Right ventricle myocardium superior (tissue), 1 donor: ENCODE measurements at places on chromosomes 1 and 21.
A peak's percentile ranks its signal among the peaks of the same experiment; 100 is the strongest.

DNA sequence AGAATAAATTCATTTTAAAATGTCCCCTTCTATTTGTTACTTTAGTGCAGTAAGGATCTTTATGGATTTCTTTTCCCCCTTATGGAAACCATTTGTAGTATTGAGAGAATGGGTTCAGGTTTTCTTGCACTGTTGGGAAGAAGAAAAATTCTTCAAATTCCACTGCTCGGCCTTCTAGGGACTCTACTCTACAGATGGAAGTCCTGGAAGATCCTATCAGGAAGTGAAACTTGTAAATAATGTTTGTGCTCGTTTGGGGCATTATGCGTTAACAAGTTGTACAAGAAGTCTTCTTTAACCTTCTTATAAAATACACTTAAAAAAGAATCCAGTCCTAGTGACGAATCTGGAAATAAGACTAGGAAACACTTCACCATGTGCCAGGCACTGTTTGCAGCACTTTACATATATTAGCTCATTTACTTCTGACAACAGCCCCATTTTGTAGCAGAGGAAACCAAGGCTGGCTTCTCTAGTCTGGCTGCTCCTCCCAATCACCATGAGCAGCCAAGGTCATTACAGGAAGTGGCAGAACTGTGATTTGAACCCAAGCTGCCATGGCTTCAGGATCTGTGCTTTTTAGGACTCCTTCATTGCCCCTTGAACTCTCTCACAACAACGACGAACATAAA, 11.8 kb downstream of the LRRC8D start:
- no peak for DNase-seq

- DNase-seq, result no peak
These were observed 536.8 kb downstream of the MATN1 start for GRCh38 chr1:30186586-30186985.

GRCh38 chr1:54542962-54543539, 5.0 kb upstream of the ACOT11 start:
- DNase-seq, result no peak

DNA sequence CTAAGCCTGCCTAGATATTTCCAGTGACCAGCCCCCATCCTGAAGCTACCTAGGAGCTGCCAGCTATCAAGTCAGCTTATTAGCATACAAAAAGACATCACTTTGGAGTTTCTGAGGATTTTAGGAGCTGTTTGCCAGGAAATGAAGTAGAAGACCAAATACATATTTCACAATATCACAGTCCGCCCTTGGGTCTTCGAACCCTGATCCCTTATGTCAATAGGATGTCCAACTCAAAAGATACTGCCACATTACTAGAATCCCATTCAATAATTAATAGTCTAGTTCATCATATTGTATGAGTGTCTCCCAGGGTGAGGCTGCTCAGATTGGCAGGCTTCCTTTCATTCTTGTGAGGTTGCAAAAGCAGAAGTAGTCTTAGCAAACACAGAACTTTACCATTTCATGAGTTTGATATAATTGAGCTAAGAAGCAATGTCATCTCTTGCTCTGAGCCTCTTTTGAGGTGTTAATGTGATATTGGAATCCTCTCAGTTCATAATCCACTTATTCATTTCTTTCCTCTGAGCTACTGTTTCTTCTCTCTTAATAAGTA, 13.6 kb downstream of the IPO9 start:
- DNase-seq, result no peak

DNA sequence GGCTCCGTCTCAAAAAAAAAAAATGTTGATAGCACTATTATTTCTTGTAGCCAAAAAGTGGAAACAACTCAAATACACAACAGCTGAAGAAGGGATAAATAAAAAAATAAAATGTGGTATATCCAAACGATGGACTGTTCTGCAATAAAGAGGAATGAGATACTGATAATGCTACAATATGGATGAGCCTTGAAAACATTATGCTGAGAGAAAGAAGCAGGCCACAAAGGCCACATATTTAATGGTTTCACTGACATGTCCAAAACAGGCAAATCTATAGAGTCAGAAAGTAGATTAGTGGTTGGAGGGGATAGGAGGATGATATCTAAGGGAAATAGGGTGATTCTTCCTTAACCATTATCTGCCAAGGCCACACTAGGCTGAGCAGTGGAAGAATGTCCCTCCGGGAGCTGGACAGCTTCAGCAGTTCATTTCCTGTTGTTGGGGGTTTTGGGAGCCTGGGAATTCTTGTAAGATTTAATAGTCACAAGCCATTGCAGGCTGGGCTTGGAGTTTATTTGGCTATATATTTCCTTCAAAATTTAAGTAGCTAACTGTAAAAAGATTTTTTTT, 53.5 kb downstream of the ST3GAL3 start:
- no peak for DNase-seq

DNA sequence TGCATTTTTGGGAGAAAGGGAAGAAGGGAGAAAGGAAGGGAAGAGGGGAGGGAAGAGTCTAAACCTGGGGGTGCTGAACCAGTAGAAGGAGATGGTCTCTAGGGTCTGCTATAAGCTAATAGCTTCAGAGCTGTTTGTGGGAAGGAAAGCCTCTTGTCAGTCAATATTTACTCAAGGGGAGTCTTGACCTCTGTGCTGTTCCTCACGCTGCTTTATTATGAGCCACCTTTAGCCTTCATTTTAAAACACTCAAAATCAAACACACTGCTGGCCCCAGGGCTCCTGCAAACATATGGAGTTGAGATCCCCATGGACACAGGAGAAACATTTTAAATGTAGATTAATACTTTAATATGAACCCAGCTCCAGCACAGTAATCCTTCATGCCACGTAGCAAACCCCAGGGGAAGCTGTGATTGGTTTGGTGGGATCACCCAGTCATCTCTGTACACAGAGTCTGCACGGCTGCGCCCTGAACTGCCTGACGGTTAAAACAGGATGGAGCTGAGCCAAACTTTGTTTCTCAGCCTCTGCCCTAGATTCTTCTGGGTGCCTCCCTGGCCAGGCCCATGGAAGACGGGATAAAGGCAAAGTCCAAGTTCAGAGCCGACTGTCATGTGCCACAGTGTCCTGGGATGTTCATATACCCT, 40.2 kb upstream of the VWA5B1 start:
- no peak for DNase-seq

- no peak for DNase-seq
These were observed 113.9 kb downstream of the CLIC6 start for GRCh38 chr21:34782506-34783360.

DNA sequence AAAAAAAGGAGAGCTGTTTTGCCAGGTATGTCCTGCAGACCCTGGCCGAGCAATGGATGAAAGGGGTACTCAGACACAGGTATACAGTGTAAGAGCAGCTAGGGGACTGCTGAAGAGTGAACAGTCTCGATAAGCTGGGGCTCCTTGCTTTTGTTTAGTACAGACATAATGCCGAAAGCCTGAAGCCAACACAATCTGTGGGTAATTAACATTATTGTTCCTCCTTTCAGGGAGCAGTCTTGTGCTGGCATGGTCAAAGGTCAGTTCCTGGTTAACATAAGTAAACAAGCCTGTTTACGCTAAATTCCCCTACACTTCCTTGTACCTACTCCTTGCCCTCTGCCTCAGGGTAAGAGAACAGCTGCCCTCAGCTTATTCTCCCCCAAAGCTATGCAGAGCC, 272.3 kb upstream of the ST6GALNAC5 start:
- DNase-seq, result no peak

DNA sequence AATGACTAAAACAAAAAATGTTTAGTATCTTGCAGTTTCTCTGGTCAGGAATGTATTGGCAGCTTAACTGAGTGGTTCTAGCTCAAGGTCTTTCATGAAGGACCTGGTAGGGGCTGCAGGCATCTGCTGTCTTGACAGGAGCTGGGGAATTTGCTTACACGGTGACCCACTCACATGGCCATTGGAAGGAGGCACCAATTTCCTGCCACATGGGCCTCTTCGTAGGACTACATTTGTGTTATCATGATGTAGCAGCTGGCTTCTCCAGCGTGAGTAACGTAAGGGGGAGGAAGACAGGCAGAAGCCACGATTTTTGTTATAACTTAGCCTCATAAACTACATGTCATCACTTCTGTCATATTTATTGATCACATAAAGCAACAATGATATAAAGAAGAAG, 376.3 kb downstream of the AMY1C start:
- no peak for DNase-seq

GRCh38 chr1:8075511-8076051, 49.5 kb upstream of the ERRFI1 start:
- no peak for DNase-seq

- DNase-seq, result no peak
These were observed 873 bp downstream of the IFT25 start for GRCh38 chr1:53944469-53945182.

DNA sequence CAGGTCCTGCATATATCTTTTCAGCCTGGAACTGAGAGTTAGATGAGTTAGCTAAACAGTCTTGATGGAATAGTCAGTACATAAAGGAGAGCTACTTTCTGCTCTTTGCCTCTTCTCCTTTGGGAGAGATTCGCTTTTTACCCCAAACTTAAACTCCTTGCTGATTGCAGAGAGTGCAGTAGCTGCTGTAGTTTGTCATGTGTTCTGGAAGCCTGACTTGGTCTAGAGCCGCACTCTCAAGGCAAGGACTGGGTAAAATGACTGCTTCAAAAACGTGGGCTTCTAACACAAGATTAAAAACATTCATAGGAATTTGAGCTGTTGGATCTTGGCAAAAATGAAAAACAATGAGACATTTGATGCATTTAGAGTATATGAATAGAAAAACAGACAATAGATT, 351.6 kb downstream of the RYR2 start:
- DNase-seq, result no peak

- DNase-seq, result no peak
These were observed 311.0 kb downstream of the PTPRU start for GRCh38 chr1:29547300-29547699.

GRCh38 chr1:221182791-221183533, 303.7 kb downstream of the HLX start:
- DNase-seq, result no peak

GRCh38 chr1:58885998-58886397, 102.2 kb upstream of the JUN start:
- peak; percentile 79 for DNase-seq

DNA sequence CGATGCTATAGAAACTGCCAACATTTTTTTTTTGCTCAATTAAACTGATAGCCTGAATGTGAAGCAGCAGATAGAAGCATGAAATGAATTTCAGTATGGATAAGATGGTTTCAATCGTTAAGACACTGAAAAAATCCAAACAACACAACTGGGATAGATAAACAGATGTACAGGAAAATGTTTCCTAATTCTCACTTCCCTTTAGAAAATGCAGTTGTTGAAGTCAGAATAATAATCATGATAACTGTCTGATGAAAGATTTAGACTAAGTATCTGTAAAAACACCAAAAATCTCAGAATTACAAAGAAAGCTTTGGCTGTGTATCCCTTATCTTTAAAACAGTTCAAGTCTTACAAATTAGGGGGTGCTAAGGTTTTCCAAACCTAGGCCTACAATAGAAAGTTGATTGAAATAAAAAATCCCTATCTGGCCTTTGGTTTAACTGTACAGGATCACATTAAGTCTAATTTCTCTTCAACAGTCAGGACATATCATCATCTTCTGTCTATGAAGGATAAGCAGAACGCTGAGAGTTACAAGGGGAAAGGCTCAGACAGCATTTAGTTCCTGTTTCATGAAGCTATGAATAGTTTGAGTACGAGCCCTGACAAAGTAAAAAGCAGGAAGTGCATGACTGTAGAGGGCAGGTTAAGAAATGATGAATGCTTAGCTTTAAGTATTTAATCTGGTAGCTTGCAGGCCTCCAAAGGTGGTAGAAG, 203.2 kb downstream of the APP start:
- no peak for DNase-seq

GRCh38 chr21:20004367-20004766, 993.8 kb upstream of the NCAM2 start:
- DNase-seq, result no peak

- no peak for DNase-seq
These were observed 35.1 kb upstream of the IFFO2 start for GRCh38 chr1:18991585-18991984.

DNA sequence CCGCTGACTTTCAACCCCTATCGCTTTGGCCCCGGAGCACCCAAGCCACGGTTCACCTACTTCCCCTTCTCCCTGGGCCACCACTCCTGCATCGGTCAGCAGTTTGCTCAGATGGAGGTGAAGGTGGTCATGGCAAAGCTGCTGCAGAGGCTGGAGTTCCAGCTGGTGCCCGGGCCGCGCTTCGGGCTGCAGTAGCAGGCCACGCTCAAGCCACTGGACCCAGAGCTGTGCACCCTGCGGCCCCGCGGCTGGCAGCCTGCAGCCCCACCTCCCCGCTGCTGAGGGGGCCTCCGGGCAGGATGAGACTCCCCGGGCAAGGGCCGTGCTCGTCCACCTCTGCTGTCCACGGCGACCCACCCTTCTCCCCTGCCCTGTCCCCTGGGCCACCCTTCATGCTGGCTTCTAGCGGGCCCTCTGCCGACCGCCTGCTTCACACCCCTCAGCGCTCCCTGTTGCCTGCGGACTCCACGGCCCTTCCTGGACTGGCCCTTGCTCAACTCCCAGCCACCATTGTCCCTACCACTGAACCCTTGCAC, 92.2 kb upstream of the TRABD2B start:
- DNase-seq, result no peak

DNA sequence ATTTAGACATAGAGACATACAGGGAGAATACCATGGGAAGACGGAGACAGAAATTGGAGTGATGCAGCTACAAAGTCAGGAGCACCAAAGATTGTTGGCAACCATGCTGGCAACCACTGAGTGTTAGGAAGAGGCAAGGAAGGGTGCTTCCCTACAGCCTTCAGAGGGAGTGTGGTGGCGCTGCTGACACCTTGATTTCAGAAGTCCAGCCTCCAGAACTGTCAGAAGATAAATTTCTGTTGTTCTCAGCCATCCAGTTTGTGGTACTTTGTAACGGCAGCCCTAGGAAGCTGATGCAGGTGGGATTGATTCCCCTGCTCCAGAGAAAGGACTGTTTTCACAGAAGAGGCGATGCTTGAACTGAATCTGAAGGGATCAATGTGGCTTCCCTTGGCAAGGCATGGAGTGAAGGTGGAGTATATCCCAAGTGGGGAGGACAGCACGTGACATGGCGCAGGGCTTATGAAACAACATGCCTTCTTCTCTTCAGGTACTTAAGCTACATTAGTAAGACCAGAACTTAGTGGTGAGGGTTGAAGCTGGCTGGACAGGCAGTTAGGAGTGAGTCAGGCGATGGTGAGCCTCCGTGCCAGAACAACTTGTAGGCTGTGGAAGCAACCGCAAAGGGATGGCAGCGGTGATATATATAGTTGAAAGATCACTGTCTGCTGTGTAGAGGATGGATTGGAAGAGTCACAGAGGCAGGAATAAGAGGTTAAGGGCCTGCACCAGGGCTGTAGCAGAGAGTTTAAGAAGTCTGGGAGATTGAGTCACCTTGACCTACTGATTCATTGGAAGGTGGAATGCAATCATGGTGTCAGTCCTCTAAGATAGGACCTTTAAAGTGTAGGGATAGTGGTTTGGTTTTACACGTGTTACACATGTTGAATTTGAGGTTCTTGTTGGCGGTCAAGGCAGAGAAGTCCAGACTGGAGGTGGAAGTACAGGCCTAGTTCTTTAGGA, 2.1 kb downstream of the LEPR start:
- DNase-seq, result no peak

GRCh38 chr21:46118316-46119143, 20.6 kb downstream of the COL6A2 start:
- DNase-seq, result no peak
